ENCODE measurements at places on chromosomes 7 and 10.

- no peak for DNase-seq
Observed at GRCh38 chr7:69203871-69204270, 394.4 kb upstream of the AUTS2 start.

DNA sequence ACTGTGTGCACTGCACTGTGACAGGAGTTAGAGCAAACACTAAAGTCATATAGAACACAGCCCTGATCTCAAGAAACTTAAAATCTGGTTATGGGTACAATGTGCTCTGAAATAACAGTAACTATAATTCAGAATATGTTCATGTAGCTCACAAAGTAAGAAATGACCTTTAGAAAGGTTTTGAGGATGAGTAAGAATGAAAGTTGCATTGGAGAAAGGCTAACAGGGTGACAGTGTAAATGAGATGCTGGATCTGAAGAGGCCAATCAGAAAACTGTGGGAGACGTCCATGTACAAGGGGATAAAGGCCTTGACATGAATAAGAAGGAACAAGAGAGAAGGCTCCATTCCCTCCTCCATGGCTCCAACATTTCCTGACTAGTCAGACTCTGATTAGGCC is 124.7 kb downstream of the GRM3 start:
- DNase-seq: no peak

DNA sequence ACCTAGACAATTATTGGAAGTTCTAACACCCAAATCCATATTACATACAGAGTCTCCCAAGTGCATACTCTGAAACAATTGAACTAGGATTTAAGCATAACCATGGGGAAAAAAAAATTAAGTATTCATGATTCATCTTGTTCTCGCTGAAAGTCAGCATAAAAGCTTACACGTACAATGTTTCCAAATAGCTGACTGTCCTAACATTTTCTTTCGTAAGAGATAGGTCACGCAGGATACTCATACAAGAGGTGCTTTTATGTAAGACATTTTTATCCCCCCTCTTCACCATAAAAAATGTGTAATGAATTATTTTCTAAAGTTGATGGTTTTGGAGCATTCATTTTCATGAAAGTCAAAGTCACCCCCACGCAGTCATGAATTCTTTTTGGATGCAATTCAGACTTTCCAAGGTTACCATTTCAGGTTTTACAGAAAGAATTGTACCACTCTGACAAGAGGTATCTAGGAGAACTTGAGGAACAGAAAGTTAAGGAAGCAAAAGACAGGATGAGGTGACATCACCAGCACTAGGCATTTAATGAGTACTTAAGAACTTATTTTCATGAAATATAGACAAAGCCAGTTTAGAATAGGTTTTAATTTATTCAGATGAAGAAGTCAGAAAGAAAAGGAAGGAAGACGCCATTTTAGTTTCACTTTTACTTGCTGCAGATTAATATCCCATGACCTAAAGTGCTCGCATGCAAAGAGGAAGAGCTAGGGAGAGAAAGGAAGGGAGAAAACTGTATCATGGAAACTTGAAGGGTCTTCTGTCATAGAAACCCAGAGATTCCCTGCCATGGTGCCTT is 55.8 kb downstream of the TMEM26 start:
- peak; percentile 84 for DNase-seq

- DNase-seq: peak; percentile 34
Observed at GRCh38 chr7:73809467-73809951, 21.3 kb upstream of the CLDN4 start.

DNA sequence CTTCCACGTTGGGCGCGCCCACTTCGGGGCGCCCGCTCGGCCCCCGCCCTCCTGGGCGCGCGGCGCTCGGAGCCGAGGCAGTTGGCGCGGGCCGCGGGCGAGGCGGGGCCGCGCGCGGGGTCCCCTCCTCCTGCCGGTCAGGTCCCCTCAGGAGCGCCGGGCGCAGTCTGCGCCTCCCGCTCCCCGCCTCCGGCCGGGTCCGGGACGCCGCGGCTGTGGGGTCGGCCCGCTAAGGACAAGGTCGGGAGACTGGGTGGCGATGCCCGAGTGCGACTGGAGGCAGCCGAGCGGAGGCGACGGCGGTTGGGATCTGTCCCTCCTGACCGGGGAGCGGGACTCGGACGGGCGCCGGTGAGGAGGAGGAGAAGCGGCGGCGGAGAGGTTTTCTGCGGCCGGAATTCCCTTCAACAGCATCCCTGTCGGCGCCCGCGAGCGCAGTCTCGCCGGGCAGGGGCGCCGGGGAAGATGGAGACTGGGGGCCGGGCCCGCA is at the start of gene ATRNL1:
Gene ATRNL1, plus strand, starts transcription at position 80 of the 490 bp plus-strand sequence. Its CDS starts 386 bp downstream, at position 466.
- peak; percentile 49 for DNase-seq

DNA sequence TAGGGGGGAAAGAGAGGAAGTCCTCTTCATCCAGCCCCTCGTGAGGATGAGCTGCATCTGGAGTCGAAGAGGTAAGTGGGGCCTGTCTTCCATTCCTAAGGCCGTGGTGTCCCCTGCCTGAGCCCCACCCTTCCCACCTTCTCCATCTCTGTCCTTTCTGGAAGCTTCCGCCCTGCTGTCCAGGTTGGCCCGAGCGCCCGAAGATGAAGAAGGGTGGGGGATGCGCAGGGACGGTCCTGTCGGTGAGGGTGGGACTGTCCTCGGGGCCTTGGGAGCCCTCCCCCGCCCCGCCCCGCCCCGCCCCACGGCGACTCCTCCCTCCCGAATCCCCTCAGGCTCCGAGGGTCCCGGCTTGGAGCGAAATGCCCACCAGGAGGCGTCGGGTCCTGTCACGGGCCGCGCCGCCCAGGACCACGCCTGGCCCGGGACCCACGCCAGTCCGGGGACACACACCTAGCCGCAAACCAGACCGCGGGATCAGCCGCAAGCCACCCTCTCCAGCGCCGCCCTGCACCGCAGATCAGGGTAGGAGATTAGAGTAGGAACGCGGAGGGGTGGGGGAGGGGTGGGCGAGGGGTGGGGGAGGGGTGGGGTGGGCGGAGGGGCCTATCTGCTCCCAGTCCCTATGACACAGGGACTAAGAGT is 15.3 kb downstream of the GPRIN2 start:
- DNase-seq: peak; percentile 36

GRCh38 chr10:4051011-4051640 is 266.1 kb upstream of the KLF6 start:
- peak; percentile 51 for DNase-seq

GRCh38 chr10:24206926-24207325 is 2.0 kb upstream of the KIAA1217 start:
- no peak for DNase-seq

- DNase-seq: no peak
Observed at GRCh38 chr7:151682831-151683614, 163.3 kb upstream of the RHEB start.

- DNase-seq: no peak
Observed at GRCh38 chr10:11299125-11299524, 281.5 kb downstream of the CELF2 start.

- peak; percentile 8 for DNase-seq
Observed at GRCh38 chr7:23811540-23811939, 101.5 kb downstream of the STK31 start.

DNA sequence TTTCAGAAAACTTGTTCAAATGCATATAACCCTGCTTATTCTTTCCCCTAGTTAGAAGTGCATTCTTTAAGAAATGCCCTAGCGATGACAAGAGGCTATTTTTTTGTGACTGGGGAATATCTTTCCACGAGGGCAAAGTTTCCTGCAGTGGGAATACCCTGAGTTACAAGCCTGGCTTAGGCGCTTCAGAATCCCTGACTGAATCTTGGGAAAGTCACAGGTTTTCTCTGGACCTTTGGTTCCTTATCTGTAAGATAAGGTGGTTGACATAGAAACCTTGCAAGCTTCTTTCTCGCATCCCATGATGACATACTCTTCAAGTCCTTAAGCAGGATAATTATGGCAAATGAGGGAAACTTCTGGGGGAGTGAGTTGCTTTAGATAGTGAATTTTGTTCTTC is 80.5 kb upstream of the FZD8 start:
- no peak for DNase-seq

- no peak for DNase-seq
Observed at GRCh38 chr10:85614981-85615380, 751.6 kb downstream of the GRID1 start.

DNA sequence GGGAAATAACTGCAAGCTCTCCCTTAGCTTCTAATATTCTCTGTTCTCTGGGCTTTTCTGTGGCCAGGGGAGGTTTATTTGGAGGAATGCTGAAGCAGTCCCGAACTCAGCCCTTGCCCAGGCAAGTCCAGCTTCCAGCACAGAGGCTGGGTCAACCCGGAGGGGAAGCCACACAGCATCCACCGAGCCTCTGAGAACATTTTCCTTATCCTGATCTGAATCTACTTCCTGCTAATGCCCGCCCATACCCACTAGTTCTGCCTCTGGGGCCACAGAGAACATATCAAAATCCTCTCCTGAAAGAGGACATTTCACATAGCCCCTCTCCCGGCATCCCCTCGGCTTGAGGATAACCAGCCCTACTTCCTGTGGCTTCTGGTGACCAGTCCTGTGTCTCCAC is 31.1 kb downstream of the SH3PXD2A start:
- DNase-seq: no peak

GRCh38 chr7:16646472-16647072 is 591 bp downstream of the BZW2 start:
- peak; percentile 56 for DNase-seq

GRCh38 chr7:133947458-133948254 is 179.5 kb upstream of the LRGUK start:
- no peak for DNase-seq

GRCh38 chr10:69994262-69994661 is 58.4 kb upstream of the MACROH2A2 start:
- peak; percentile 55 for DNase-seq

DNA sequence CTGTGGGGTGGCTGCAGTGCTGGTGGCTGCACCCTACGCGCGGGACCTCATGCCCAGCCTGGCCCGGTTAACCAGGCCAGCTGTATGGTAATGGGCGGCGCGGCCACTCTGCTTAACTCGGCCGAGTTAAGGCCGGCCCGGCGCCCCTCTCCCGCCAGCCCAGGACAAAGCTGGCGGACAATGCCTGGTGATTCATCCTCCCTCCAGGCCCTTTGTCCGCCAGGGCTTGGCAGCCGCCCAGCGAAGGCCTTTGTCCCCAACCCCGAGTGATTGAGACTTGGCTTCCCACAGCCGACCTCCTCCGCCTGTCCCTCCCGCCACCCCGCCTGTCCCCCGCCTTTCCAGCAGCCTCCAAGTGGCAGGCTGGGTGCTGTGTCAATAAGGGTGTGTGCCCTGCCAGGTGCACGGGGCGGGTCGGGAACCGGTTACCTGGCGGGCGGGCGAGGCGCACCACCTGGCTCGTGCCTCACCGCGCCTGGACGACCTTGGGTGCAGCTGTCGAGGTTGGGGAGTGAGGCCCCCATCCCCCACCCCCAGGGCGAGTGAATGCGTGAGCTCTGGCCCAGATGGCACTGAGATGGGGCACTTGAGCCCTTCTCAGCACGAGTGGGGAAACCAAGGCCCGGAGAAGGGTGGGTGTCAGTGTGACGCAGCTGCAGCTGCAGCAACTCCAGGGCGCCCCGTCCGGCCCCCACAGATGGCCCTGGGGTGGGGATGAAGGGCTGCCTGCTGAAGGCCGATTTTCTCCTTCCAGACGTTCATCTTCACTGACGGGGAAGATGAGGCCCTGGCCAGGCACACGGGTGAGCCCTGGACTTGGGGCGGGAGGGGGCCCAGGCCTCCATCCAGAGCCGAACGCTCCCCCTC is 4.6 kb downstream of the LFNG start:
- peak; percentile 61 for DNase-seq

DNA sequence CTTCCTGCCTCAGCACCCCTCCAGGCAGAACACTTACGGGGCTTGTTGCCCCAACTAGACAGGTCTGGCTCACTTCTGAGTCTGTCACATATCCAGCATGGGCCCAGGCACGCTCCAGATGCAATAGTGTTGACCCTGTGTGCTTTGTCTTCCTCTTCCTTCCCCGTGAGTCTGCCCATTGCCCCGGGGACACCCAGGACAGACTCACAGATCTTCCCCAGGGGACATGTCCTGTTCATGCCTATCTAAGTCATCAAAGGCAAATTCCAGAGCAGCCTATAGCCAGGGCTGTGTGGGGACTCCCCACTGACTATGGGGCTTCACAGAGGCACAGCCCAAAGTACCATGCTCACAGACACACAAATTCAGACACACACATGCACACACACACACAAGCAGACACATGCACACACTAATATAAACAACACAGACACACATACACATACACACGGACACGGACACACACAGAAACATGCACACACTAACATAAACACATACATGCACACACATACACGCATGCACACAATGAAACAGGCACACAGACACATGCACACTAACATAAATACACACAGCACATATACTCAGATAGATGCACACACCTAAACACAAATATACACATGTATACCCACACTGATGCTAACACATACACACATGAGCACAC is 175.8 kb downstream of the KCNMA1 start:
- no peak for DNase-seq

DNA sequence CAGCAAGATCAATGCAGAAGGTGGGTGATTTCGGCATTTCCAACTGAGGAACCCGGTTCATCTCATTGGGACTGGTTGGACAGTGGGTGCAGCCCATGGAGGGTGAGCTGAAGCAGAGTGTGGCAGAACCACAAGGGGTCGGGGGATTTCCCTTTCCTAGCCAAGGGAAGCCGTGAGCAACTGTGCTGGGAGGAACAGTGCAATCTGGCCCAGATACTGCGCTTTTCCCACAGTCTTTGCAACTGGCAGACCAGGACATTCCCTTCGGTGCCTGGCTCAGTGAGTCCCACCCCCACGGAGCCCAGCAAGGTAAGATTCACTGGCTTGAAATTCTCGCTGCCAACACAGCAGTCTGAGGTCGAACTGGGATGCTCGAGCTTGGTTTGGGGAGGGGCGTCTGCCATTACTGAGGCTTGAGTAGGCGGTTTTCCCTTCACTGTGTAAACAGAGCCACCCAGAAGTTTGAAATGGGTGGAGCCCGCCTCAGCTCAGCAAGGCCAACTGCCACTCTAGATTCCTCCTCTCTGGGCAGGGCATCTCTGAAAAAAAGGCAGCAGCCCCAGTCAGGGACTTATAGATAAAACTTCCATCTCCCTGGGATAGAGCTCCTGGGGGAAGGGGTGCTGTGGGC is 58.6 kb upstream of the SLC26A5 start:
- no peak for DNase-seq

- no peak for DNase-seq
Observed at GRCh38 chr10:119313024-119313423, 105.7 kb downstream of the GRK5 start.

- peak; percentile 69 for DNase-seq
Observed at GRCh38 chr10:69749178-69750010, 52.3 kb upstream of the COL13A1 start.

GRCh38 chr10:91006001-91006751 is 85.3 kb upstream of the ANKRD1 start:
- DNase-seq: peak; percentile 72

Measured in GM23248 (cell line).